ENCODE measurements at places on chromosomes 13 and 19. TPM values are rescaled to one million over a fixed set of nuclear protein-coding genes. Genes with fewer than 3 reads are reported as not detected.
A peak's percentile ranks its signal among the peaks of the same experiment; 100 is the strongest.

The TMEM38A gene
- 0.27 TPM for total RNA-seq

The HPN gene
- total RNA-seq: not detected

DNA sequence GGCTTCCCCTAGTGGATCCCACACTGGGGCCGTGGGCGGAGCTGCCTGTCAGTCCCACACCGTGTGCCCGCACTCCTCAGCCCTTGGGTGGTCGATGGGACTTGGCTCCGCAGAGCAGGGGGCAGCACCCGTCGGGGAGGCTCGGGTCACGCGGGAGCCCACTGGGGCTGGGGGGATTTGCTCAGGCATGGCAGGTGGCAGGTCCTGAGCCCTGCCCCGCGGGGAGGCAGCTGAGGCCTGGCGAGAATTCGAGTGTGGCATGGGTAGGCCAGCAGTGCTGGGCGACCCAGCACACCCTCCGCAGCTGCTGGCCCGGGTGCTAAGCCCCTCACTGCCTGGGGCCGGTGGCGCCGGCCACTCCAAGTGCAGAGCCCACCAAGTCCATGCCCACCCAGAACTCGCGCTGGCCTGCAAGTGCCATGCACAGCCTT lies 481.7 kb upstream of the PRR20A start:
- DNase-seq: no peak

The PRKD2 gene
- total RNA-seq: 4.6 TPM

The CGB8 gene
- total RNA-seq: not detected

DNA sequence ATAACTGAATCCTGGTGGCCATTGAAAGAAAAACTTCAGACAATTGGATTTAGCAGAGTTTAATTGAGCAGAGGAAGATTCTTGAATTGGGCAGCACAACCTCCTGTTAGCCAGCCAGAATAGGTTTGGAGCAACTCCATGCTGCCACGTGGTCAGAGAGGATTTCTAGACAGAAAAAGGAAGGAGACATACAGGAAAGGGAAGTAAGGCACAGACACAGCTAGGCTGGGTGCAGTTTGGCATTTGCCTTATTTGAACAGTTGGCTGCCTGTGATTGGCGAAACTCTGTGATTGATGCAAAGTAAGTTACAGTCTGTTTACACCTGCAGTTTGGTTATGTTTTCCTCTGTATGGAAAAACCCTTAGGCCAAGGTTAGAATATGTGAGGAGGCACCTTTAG lies 85.8 kb upstream of the SPATA13 start:
- DNase-seq: no peak

The TEX101 gene
- total RNA-seq: not detected

DNA sequence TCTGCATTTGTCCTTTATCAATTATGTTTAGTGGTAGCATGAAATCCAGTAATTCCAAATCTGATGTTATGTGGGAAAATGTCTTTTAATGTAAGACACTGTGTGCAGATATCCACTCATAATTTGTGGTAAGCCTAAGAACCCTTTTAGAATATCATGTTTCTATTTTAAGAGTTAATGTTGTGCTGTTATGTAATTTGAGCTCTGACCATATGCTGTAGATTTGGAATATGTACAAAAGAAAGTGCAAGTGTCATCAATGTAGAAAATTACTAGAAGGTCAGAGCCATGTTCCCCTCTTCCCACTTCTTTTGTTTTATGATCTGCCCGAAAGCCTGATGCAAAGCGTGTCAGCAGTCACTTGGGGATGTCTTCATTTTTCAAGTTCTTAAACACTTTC lies 44.5 kb downstream of the SCEL start:
- DNase-seq: no peak

DNA sequence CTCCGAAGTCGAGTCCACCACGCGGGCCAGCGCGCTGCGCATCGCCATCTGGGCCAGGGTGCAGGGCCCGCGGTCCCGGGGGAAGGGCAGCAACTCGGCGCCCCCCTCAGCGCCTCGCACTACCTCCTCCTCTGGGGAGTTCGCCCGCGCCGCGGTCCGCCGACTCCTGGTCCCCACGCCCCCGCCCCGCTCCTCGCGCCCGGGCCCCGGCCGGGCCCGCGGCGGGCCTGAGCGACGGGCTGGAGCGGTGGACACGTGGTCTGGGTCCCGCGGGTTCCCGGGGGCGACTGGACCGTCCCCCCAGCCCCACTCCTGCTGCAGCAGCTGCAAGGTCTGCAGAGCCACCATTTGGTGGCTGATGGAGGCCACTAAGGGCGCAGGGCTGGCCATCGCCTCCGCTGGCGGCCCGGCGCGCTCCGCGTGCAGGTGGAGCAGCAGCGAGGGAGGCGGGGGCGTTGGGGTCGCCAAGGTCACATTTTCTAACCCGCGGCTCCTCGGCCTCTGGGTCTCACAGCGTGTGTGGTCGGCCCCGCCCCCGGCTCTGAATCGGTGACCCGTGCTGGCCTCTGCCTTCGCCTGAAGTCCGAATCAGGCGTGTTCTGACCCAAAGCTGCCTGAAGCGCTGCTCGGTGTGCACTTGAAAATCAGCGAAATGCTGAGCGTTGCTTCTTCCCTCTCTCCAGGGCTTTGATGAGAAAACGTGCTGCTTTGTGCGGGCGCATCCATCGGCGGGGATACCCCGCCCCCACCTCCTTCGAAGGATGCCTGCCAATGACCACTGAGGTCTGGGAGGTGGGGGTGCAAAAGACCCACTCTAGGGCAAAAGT lies at the start of gene DLEU7:
Gene DLEU7 (minus strand): TSS at position 436 of the 827 bp plus-strand sequence. CDS start 46 bp downstream, at position 390.
- no peak for DNase-seq

- peak; percentile 16 for DNase-seq
Observed at GRCh38 chr19:6588508-6589345, 2.2 kb downstream of the CD70 start.

The GPR12 gene
- 0.13 TPM for total RNA-seq

The ZNF850 gene
- 2.9 TPM for total RNA-seq

The HCN2 gene
- total RNA-seq: 1.2 TPM

The CYP4F2 gene
- not detected for total RNA-seq

DNA sequence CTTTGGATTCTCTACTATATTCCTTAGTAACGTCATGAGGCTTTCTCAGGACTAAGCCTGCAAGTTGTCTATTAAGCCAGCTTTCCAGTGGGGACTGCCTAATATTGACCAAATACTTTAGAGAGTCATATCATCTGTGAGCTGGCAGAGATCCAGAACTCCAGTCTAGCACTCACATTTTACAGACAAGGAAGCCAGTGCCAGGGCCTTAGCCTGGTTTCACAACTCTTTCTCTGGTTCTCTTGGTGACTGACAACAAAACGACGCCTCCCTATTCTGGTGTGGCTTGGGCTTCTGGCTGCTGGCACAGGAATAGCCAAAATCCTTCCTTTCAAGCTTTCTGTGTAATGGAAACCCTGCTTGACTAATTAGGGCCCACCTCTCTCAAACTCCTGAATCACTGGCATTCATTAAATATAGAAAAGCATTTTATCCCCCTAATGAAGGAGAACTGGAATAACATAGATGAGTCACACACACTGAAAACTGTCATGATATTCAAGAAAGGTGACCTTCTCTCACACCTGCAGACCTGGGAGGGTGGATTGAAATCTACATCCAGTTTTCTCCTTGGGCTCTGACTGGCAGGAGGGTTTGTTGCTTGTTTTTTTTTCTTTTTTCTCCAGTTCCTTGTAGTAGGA lies 75.2 kb upstream of the UBL3 start:
- DNase-seq: peak; percentile 46

DNA sequence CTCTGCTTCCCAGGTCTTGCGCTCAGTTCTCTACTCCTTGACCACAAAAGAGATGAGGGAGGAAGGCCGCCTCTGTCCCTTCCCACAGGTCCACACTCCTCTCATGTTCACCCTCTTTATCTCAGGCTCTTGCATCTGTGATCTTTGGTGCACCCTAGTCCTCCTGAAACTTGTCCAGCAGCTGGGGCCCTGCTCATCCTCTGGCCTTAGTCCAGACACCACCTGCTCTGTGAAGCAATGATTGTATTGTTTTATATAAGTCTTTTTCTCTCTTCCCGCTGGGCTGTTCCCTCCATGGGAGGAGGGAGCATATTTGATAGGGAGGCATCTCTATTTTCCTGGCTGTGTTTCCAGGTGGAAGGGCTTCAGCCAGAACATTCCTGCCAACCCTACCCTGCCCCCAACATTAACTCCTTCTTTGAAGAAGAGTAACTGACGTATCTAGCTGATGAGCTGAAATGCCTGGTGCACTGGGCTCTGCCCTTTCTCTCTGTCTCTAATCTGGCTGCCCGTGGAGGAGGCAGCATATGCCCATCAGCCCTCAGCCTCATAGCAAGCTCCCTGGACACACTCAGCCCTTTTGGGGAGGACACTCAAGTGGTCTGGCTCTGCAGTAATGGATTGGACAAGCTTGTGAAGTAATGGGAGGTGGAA lies 38.2 kb upstream of the SIAH3 start:
- no peak for DNase-seq

DNA sequence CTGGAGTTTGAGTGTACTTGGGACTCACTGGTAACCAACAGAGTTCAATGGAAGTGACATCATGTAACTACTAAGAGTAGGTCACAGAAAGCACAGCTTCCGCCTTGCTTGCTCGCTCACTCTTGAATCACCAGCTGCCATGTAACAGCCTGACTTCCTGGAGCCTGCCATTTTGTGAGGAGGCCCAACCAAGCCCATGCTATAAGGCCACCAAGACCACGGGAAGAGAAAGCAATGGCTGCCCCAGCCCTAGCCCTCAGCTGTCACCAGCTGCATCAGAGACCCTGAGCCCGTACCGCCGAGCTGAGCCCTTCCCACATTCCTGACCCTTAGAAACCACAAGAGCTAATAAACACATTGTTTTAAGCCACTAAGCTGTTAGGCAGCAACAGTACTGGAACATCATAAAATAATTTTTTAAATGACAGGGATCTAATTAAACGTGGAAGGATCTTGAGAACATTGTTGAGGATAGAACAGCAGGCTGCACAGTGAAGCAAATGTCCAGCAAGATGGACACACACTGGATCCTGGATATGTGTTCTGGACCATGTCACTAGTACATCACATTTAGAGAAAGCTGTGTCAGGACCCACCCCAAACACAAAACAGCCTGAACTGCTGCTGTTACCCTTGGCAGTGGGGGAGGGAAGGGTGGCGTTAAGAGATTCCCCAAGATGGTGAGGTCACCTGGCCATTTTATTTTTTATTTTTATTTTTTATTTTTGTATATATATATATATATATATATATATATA lies 21.7 kb upstream of the LDLR start:
- no peak for DNase-seq

DNA sequence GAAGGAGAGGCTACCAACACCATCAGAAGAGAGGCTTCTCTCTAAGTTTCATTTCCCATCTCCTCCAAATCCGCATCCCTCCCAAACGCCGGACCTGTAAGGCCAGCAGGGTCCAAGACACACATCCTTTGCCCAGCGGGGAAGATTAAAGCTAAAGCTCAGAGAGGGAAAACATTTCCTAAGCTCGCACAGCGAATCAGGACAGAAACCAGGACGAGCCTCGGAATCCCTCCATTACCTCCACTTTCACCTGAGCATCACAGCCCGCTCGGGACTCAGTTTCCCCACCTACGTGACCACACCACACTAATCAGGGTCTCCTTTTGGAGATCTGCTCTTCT lies 711 bp upstream of the FOSB start:
- peak; percentile 3 for DNase-seq

GRCh38 chr13:45278096-45278645 lies 62.8 kb downstream of the TPT1 start:
- peak; percentile 51 for DNase-seq

The UBE2L5 gene
- total RNA-seq: not detected

DNA sequence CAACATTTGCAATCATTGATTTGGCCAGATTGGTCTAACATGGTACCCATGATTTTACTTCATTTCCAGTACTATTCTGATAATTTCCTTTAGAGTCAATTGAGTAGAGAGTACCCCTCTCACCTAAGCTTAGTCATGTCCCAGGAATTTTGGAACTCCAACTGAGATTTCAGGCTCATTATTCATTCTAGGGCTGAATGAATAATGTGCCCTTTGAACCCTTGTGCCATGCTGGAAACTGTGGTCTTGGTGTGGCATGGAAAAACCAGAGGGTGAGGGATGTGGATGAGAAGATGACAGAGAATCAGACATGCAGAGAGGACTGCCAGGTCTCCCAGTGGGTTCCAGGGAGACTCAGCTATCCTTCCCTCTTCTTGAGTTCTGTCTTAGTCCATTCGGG lies 30.2 kb downstream of the ITM2B start:
- no peak for DNase-seq

DNA sequence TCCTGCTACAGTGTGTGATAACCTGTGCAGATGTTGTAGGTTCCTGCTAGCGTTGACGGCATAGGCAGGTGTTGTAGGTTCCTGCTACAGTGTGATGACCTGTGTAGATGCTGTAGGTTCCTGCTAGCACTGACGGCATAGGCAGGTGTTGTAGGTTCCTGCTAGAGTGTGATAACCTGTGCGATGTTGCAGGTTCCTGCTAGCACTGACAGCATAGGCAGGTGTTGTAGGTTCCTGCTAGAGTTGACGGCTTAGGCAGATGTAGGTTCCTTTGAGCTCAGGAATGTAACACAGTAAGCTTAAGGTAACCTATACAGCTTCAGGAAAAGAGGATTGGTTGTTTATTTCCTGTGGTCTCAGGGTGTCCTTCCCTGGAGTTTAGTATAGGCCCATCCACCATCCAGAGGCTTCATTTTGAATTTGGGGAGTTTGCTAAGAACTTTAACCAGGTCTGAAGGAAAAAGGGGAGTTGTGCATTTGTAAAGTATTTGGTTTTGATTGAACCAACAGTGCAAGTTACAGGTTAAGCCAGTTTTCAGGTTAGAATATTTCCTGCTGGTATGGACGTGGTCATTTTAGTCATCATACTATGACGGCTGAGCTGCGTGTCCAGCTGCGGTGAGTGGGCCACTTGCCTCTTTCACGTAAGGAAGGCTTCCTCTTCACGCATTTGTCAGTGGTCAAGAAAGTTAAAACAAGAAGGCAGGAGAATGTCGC lies 53.8 kb downstream of the ATP11A start:
- DNase-seq: no peak

GRCh38 chr13:107827840-107828549 lies 387.3 kb downstream of the LIG4 start:
- DNase-seq: no peak

GRCh38 chr13:75285310-75285709 lies 196.7 kb downstream of the TBC1D4 start:
- no peak for DNase-seq

DNA sequence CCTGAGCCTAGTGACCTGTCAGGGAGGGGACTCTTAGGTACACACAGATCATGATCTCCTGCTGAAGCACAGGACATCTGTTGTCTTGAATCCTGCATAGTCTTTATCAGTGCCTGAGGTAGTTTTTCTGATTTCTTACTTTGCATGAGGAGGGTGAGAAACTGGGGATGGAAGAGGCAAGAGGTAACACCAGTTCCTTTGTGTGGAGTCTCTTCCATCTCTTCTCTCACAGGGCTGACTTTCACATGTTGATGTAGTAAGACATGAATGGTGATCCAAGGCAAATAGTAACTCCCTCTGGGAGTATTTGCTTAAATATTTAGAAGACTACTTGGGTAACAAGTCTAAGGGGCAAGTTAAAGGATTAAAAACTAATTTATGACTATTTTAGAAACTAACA lies 9.5 kb downstream of the NBEA start:
- DNase-seq: peak; percentile 25

GRCh38 chr19:35034588-35035382 lies 4.5 kb downstream of the SCN1B start:
- no peak for DNase-seq

- peak; percentile 61 for DNase-seq
Observed at GRCh38 chr13:86567119-86567518, 767.9 kb upstream of the SLITRK6 start.
